ENCODE measurements at places on chromosomes 6 and 20.

DNA sequence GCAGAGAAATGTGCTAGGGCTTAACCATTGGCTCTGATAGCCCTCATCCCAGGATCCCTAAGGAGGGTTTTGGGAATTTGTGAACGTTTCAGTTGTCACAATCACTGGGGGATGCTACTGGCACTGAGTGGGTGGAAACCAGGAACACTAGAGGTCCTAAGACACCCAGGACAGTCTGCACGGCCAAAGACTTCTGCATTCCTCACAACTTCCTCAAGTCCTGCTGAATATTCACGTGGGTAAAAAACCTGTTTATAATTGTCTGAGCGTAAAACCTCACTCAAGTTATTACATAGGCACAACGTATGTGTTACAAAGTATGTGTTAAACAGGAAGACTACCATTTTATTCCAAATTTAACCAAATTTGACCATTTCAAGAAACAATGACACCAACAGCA lies 52.4 kb downstream of the GMDS start:
- no peak for DNase-seq

GRCh38 chr20:32634041-32634805 lies 39.5 kb downstream of the C20orf203 start:
- DNase-seq = no peak

- no peak for DNase-seq
Observed at GRCh38 chr20:57250607-57251343, 15.7 kb downstream of the BMP7 start.

GRCh38 chr6:89984926-89985750 lies 90.9 kb downstream of the GJA10 start:
- peak; percentile 23 for DNase-seq

- DNase-seq = no peak
Observed at GRCh38 chr6:32617751-32618150, 19.5 kb upstream of the HLA-DQA1 start.

- no peak for DNase-seq
Observed at GRCh38 chr6:26543953-26544352, 5.8 kb downstream of the HMGN4 start.

DNA sequence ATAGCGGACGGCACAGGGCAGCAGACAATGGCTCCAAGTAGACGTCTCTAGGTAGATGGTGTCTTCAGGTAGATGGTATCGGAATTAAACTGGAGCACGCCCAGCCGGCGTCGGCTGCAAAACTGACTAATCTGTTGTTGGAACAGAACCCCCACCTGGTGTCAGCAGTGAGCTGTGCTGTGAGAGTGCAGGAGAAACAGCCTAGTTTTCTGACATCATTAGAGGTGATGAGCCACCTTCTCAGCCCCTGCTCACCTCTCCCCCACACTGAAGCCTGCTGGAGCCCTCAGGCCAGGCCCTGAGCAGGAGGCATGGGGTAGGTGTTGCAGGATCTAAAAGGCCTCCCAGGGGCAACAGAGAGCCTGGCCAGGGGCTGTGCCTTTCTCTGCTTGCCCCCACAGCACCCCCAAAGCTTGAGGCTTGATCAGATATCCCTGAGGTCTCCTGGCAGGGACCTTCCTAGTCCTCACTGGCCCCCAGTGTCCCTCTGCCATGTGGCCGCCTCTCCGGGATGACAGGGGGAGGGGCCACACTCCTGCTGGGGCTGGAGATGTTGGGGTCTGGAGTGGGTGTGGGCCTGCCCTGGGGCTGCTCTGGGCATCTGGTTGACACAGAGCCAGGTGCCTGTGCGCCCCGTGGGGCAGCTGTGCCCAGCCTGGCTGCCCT lies 6.9 kb upstream of the HELZ2 start:
- DNase-seq = no peak

DNA sequence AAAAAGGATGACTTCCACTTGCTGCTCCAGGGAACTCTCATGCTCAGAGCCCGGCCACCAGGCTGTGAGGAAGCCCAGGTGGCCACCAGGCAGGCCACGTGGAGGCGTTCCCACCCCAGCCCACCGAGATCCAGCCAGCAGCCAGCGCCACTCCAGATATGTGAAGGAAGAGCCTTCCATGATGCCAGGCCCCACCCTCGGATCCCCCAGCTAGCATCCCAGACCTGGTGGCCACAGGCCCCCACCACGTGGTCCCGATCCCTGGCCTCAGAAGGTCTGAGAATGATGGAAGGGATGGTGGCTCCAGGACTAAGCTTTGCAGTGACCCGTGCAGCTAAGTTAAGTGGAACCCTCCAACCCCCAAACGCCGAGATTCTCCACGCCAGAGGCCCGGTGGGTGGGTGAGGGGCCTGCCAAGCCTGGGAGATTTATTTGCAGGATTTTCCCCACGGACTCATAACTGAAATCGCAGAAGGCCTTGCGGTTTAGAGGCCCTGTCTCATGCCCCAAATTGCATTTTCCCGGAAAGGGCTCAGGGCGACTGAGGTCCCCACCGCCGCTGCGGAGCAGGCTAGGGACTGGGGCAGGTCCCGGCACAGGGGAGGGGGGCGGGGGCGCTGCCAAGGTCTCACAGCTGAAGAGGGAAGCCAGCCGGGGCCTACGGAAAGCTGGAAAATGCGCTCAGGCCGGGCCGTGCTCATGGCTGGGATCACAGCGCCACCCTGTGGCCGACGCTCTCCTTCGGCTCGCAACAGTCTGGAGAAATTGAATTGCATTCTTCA lies 31.1 kb upstream of the CST7 start:
- DNase-seq = peak; percentile 54

GRCh38 chr6:143361536-143362191 lies 88.8 kb downstream of the ADAT2 start:
- no peak for DNase-seq

GRCh38 chr20:38617011-38617829 lies 15.6 kb downstream of the ARHGAP40 start:
- DNase-seq = no peak

DNA sequence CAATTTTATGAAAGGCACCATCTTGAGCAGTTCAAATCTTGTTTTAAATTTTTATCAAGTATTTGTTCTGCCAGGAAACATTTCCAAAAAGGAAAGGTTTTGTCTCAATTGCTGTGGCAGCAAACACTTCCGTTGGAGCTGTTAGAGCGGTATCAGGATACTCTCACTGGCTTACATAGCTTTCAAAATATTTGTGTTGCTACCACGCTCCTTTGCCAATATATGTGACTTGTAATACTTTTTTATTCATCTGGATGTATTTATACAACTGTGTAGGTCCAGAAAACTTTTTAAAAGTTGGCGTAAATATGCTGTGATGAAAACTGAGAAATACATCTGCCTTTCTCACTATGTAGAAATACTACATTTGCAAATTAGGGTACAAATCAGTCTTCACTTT lies 37.8 kb upstream of the NHSL1 start:
- DNase-seq = no peak
